Ammon's horn (tissue), 1 donor: ENCODE measurements at places on chromosomes 11 and 22.

DNA sequence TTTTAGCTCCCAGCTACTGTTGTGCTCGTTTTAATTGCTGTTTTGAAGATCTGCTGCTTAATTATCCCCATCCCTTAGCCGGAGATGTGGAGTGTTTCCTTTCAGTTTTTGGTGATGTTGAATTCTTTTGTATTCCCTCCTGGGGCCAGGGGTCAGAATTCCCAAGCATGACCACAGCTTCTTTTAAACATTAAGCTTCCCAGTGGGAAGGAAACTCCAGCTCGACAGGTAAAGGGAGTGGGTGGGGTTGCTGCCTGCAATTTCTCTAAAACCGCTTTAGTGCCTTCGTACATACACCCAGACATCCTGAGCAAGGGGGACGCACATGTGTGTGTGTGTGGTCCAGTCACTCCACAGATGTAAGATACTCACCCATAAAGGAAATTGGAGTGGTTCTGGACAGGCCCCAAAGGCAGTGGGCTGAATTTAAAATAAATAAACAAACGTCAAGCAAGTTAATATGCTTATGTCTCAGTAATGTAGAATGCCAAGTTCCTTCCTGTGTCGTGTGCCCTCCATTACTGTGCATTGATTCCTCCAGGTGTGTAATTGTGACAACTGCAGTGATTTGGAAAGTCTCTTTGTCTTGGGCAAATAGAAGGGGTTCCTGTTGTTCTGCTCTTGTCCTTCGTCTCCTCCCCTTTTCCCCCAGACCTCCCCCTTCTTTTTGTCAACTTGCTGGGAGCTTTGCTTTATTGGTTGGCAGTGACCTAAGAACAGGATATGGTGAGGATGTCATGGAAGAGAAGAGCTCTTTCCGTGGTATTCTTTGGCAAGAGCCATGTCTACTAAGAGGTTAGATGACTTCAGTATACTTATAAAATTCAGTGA, 19.2 kb upstream of the ADSL start:
- DNase-seq: no peak

DNA sequence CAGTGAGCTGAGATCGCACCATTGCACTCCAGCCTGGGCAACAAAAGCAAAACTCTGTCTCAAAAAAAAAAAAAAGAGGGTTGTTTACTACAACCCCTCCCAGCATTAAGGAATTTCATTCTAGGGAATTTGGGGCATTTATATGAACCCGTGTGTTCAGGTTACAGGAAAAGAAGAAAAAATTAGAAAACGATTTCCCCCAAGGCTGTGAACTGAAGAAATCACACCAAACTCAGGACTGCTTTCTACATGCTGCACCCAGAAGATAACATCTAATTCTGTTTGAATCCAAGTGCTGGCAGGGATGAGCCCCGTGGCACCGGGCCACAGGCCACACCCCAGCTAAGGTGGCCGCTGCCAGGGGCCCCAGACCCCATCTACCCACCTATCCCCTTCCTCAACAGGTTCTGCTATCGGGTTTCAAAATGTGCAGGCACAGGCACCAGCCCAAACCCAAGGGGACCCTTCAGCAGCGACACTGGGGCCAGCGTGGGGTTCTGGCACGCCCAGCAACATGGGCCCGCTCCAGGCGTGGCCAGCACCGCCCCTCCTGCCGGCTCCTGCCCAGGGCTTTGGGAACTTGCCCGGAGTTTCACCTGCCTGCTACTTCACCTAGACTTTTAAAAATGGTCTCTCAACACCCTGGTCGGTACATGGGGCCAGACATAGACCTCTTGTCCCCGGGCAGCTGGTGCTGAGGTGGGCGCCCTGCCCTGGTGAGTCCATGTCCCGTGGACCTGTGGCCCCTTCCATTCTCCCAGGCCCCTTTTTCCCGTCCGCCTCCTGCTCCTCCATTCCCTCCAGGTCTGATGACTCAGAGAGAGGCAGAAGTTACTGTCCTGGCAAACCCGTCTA, 11.8 kb downstream of the CELSR1 start:
- DNase-seq: no peak

GRCh38 chr11:70547821-70548670, 149.7 kb downstream of the CTTN start:
- DNase-seq: no peak

DNA sequence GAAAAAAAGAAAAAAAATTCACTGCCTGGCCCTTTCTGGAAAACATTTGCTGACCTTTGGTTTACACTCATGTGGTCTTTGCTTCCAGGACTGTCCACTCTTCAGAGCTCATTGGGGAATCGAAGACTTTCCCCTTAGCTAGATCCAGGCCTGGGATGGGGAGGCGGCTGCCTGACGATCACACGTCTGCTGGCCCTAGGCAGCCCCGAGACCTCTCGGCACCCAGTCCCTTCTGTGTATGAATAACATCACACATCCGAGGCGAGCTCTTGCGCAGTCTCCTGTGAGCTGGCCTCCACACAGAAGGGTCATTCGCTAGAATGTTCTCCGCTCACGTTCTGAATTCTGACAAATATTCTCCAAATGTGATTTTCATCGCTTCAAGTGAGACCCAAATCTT, 25.7 kb upstream of the GAL start:
- DNase-seq: no peak

DNA sequence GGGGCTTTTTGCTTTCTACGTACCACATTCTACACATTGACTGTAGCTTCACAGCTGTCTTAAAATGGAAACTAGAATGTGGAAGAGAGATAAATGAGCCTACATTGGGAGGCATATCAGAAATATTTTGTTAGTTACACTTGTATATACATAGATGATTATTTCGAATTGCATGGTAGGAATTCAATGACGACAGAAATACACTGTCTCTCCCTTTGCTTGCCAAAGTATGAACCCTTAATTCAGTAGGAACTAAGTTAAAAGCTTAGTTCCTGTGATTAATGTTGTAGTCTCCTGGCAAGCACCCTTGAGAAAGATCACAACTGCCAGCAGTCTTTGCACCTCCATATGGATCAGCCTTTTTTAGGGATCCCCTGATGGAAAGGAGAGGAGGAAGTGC, 10.1 kb downstream of the C11orf87 start:
- DNase-seq: no peak
